ENCODE measurements at places on chromosomes 7 and 10.

- no peak for DNase-seq
These were observed 362.7 kb downstream of the REEP3 start for GRCh38 chr10:63883861-63884260.

- DNase-seq, result no peak
These were observed 67.8 kb downstream of the SVIL start for GRCh38 chr10:29567003-29567402.

- DNase-seq, result no peak
These were observed 187.9 kb downstream of the DPY19L1 start for GRCh38 chr7:34849163-34849960.

DNA sequence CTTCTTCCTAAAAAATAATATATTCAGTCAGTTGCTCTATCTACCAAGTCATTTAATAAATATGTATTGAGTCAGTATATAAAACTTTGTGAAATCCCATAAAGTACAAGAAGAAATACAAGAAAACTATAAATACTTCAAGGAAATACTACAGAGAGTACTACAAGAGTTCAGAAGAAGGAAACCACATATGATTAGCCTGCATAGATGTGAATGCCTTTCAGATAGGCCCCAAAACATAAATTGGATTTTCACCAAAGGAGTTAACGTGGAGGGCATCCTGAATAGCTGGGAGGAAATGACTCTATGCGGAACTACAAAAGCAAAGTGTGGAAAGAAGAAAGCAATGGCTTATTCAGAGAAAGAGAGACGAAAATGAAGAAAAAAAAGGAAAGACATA, 120.1 kb downstream of the LRRN3 start:
- peak; percentile 37 for DNase-seq

GRCh38 chr7:25263337-25263736, 35.1 kb upstream of the NPVF start:
- peak; percentile 21 for DNase-seq

- no peak for DNase-seq
These were observed 10.7 kb downstream of the A1CF start for GRCh38 chr10:50874723-50875122.

DNA sequence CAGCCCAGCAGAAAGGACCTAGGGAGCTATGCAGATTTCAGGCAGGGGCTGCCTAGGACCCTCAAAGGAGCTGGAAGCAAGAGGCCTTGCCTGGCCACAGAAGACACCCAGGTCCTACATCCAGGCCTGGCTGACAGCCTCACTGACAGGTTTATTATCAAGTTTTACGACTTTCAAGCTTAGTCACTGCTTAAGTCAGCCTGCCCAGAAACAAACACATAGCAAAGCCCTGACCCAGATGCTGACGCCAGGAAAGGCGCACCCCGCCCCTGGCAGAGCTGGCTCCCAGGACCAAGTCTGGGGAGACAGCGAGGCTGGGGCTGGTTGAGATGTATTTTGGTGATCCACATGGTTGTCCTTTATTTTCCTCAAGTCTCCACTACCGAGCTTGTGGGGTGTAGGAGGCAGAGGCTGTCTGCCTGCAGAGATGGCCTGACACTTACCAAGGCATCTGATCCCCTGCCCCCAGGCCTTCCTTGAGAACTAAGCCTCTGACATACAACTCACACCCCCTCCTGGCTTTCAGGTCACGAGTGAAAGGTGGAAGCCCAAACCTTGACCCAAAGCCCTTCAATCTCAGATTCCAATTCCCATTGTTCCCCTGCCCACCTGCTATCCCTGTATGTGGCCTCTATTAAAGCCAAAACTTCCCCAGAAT, 80.7 kb upstream of the EMX2 start:
- DNase-seq, result peak; percentile 94

DNA sequence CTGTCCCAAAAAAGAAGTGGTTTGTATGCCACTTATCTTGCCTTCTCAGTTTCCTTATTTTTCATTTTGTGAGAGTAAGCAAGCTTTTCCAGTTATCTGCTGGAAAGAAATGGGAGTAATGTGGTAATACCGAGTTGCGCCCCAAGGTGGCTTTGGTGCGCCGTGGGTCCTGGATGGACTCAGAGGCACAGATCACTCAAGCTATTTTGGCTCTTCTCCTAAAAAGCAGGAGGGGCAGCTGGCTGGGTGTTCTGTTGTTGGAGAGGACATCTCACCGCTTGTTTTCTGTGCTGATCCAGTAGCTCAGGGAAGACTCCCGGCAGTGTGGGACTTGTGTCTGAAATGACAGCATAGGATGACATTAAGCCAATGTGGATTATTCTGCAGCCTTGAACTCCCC, 16.4 kb downstream of the PRKRIP1 start:
- DNase-seq, result no peak

DNA sequence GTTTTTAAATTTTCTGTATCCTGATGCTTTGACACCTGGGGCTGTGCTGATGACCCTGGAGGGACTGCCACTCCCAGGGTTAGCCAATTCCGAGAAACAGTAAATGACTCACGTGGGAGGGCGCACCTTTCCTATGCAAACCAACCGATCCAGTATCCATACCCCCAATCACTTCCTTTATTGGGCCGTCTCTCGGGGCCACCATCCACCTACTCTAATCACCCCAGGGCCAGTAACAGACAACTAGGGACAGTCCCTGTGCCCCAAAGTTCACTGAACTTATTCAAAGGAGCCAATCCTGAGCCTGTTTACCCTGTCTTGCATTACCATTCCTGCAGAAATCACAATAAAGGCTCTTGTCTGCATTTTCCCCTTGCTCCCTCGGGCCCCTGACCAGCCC, 6.6 kb upstream of the LGI1 start:
- no peak for DNase-seq

DNA sequence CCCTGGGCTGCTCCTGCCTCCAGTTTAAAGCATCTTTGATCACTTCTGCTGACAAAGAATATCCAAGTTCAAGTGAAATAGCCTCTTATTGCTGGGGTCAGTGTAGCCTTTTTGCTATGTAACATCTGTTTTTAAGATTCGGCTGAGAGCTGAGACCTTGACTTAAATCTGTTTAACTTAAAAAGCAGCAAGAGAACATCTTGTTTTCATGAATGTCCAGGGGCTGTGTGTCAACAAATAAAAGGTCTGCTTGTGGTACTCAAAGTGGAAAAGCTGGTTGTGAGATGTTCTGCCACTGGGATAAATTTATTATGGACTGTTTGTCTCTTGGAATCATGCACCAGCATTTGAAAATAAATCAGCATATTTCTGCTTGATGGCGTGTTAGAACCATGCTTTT, 73.2 kb downstream of the CALD1 start:
- DNase-seq, result no peak

DNA sequence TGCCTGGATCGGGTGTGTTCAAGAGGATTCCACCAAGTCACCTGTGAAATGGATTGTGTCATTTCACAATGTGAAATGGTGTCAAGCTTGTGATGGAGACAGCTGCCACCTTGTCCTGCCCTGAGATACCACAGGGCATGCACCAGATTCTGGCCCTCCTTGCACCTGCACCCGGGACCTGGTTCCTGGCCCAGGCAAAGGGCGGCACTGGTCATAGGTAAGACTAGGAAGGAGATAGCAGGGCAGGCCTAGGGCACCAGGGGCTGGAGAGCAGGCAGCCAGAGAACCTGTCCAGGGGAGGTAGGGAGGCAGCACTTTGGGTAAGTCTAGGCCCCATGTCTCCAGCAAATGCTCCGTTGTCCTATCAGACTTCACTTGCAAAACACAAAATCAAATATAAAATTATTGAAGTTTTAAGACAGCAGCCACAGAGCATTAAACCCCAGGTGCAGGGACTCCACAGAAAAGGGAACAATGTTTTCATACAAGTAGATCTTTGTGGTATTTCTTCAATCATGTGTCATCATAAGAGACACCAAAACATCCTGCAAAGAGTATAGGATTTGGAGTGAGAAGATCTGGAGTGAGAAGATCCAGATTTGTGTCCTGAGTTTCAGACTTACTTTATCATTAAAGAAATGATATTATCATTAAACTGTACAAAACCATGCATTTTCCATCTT, 22.7 kb upstream of the ZNF800 start:
- DNase-seq, result no peak

GRCh38 chr10:124701881-124702656, 42.1 kb downstream of the FAM53B start:
- DNase-seq, result no peak

DNA sequence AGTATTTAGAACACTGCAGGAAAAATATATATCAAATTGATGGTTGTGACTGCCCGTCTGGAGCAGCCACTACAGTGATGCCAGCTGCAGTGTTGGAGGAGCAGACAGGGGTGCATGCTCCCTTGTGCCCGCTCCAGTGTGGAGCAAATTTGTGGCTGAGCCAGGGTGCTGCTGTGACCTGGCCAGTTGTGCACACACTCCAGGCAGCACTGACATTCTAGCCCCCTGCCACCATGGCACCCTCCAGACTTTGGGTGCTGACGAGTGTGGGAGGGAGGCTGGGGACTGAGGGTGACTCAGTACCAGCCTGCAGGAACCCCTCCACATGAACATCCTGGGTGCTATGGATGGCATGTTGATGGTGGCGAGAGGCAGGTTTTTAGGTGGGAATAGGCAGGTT, 160.0 kb upstream of the PCDH15 start:
- DNase-seq, result no peak

DNA sequence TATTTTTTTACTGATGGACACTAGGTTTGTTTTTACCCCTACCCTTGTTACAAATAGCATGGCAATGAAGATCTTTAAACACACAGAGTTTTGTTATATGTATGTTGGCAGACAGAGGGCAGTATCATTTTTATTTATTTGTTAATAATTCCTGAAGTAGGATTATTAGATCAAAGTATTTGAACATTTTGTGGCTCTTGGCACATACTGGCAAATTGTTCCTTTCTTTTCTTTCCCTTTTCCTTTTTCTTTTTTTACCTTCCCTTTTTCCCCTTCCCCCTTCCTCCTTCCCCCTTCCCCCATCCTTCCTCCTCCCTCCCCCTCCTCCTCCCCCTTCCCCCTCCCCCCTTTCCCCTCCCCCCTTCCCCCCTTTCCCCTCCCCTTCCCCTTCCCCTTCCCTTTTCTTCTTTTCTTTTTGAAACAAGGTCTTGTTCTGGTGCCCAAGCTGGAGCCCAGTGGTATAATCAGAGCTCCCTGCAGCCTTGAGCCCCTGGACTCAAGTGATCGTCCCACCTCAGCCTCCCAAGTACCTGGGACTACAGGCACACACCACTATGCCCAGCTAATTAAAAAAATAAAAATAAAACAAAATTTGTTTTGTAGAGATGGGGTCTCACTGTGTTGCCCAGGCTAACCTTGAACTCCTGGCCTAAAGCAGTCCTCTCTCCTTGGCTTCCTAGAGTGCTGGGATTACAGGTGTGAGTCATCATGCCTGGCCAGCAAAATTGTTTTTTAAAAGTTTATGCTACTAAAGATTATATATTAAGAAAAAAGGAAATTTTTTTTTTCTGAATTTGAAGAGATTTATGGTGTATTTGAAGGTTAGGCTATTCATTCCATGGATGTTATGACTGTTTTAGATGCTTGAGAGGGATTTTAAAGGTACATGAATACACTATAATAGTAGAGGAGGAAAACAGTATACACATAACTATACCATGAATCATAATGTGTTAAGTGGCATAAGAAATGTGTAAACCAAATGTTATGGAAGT, 39.3 kb downstream of the SEPTIN7 start:
- peak; percentile 78 for DNase-seq

DNA sequence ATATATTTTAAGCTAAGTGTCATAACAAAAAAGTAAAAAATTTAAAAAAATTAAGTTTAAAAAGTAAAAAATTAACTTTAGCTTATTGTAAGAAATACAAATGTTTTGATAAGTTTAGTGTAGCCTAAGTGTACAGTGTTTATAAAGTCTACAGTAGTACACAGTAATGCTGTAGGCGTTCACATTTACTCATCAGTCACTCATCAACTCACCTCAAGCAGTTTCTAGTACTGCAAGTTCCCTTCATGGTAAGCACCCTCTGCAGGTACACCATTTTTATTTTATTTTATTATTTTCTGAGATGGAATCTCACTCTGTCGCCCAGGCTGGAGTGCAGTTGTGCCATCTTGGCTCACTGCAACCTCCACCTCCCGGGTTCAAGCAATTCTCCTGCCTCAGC, 316.0 kb downstream of the FGFR2 start:
- no peak for DNase-seq

GRCh38 chr7:22550514-22551030, 50.6 kb upstream of the STEAP1B start:
- DNase-seq, result no peak

DNA sequence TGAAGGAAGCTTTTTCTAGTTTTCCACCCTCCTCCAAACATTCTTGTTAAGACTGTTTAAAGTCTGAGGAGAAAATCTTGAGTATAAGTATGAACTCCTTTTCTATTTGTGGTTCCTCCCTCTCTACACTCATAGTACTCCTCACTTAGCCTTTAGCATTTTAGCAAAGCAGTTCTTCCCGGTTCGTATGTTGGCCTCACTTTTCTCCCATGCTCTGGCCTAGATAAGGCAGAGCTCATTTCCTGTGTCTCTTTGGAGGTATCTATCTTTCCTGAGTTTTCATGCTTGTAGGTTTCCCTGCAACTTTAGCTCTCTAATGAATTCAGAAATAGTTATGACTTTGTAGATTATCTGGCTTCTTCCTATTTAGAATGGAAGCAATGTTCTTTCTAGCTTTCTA, 5.9 kb upstream of the OR2F1 start:
- no peak for DNase-seq

DNA sequence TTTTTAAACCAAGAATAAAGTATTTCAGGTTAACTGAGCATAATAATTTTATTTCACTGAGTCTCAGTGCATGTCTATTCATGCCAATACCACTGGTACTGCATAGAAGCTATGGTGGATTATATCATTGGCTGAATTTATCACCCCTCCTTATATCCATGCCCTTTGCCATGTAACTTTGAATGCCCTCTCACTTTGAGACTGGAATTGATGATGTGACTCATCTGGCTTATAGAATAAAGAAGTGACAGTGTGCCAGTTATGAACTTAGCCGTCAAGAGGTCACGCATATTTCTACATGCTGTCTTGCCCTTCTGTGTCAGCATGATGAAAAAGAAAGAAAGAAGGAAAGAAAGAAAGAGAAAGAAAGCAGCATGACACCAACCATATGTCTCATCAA, 20.7 kb upstream of the ABLIM1 start:
- no peak for DNase-seq

- DNase-seq, result no peak
These were observed 44.9 kb downstream of the IL6 start for GRCh38 chr7:22771872-22772228.

GRCh38 chr10:35126062-35126529, 550 bp upstream of the CREM start:
- DNase-seq, result no peak

GRCh38 chr10:22370320-22370719, 25.0 kb downstream of the SPAG6 start:
- no peak for DNase-seq

- peak; percentile 31 for DNase-seq
These were observed 82.5 kb downstream of the ZNF467 start for GRCh38 chr7:149690688-149691446.

- DNase-seq, result no peak
These were observed 49.9 kb downstream of the ZRANB1 start for GRCh38 chr10:124991835-124992234.

DNA sequence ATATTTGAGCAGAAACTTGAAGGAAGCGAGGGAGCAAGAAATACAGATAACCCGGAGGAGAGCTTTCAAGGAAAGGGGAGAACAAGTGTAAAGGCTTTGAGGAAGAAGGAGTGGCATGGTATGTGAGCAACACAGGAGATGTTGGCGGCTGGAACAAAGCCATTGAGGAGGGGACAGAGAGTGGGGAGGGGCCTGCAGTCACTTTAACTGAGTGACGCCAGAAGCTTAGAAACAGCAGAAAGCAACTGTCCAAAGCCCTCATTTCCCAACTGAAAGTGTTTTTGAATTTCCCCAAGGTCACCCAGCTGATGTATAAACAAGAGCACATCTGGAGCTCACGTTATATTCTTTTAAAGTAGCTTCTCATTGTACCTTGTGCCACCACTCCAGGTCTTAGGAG, 19.1 kb downstream of the AUTS2 start:
- no peak for DNase-seq

- no peak for DNase-seq
These were observed 183.4 kb downstream of the HTR7 start for GRCh38 chr10:90674461-90674860.

Data from fibroblast of skin of left biceps (primary cell).